Panc1 (cell line): ENCODE measurements at places on chromosomes 1 and 21. TPM values are rescaled to one million over a fixed set of nuclear protein-coding genes. Genes with fewer than 3 reads are reported as not detected.

GRCh38 chr1:89739013-89739843, 81.6 kb upstream of the LRRC8D start:
- no peak overlapping the region for H3K4me3 ChIP-seq
- H3K27me3 ChIP-seq = no peaks in the 10 kb centered on the region; the same call in 1 of the 2 replicates
- H3K27ac ChIP-seq = no peak overlapping the region
- no peaks in the 10 kb centered on the region for H3K4me1 ChIP-seq

The TEDDM1 gene
- not detected for total RNA-seq

- no peak for DNase-seq
- H3K4me1 ChIP-seq = no peaks in the 10 kb centered on the region
- no peak overlapping the region for H3K27ac ChIP-seq
Measured at GRCh38 chr1:37267111-37267835, 207.1 kb upstream of the ZC3H12A start.

The CD52 gene
- 1.6 TPM for total RNA-seq

GRCh38 chr1:90864681-90865080, 147.6 kb upstream of the BARHL2 start:
- no peak for DNase-seq
- no peaks in the 10 kb centered on the region for H3K4me1 ChIP-seq
- H3K4me3 ChIP-seq = no peak overlapping the region
- H3K27me3 ChIP-seq = no peaks in the 10 kb centered on the region

GRCh38 chr1:52460694-52461093, 56.3 kb downstream of the PRPF38A start:
- no peaks in the 10 kb centered on the region for H3K27me3 ChIP-seq
- no peak for DNase-seq
- no peak overlapping the region for H3K4me3 ChIP-seq
- no peaks in the 10 kb centered on the region for H3K4me1 ChIP-seq
- H3K36me3 ChIP-seq = no peaks in the 10 kb centered on the region; the same call in 1 of the 2 replicates
- H3K27ac ChIP-seq = no peak overlapping the region

The PRR9 gene
- not detected for total RNA-seq
